ENCODE measurements at places on chromosomes 13 and 19. TPM values are rescaled to one million over a fixed set of nuclear protein-coding genes. Genes with fewer than 3 reads are reported as not detected.

Gene FAM216B
- total RNA-seq = not detected

Gene ZNF90
- 4.9 TPM for total RNA-seq

Gene SIGLEC8
- 8.6 TPM for total RNA-seq

Gene LTBP4
- total RNA-seq = 52.7 TPM

GRCh38 chr13:64202517-64202916 lies 2786.9 kb upstream of the PCDH20 start:
- DNase-seq = no peak
- H3K27ac ChIP-seq = no peak overlapping the region
- H3K36me3 ChIP-seq = no peaks in the 10 kb centered on the region
- no peaks in the 10 kb centered on the region for H3K4me1 ChIP-seq

Gene GGN
- 0.44 TPM for total RNA-seq

DNA sequence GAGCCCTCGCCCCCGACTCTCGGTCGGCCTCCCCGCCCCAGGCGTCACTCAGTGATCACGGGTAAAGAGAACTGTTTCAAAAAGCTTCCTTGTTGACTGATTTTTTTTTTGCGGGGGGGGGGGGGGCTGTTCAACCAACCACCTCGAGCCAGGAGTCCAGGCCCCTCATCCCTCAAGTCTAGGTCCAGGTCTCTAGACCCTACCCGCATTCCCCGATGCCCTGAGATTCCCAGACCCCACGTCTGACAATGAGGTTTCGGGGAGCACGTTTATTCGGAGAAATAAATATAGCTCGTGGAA lies 4.3 kb downstream of the HRC start:
- no peak for DNase-seq
- H3K4me3 ChIP-seq = peak overlapping the region; percentile 69
- peak overlapping the region; percentile 60 for H3K27ac ChIP-seq
- no peaks in the 10 kb centered on the region for H3K27me3 ChIP-seq
- H3K4me1 ChIP-seq = peaks cover 11% of the 10 kb centered on the region
- H3K36me3 ChIP-seq = no peaks in the 10 kb centered on the region

Gene C1QTNF9
- total RNA-seq = 0.64 TPM

Gene IGFL1
- total RNA-seq = not detected

DNA sequence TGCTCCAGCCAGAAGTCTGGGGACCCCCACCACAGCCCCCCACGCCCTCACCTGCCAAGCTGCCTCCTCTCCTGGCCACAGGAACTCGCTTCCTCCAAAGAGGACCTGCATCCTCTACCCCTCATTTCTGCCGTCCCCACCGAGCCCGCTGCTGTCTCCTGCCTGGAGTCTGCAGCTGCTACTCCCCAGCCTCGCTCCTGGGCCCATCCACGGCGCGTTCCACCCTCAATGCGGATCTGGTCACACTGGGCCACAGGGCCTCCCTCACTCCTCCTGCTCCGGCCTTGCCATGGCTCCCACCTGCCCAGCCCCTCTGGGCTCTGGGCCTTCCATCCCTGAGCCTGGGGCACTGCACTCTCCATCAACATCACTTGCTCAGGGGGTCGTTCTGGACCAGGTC lies 4.3 kb downstream of the BTBD2 start:
- no peaks in the 10 kb centered on the region for H3K27me3 ChIP-seq
- no peak overlapping the region for H3K27ac ChIP-seq
- no peaks in the 10 kb centered on the region for H3K36me3 ChIP-seq

- H3K4me3 ChIP-seq = peak overlapping the region; percentile 94
- no peaks in the 10 kb centered on the region for H3K36me3 ChIP-seq
- no peak for DNase-seq
- no peaks in the 10 kb centered on the region for H3K27me3 ChIP-seq
- peaks cover 8% of the 10 kb centered on the region for H3K4me1 ChIP-seq
Observed at GRCh38 chr19:29943615-29944014, 1.6 kb downstream of the URI1 start.

DNA sequence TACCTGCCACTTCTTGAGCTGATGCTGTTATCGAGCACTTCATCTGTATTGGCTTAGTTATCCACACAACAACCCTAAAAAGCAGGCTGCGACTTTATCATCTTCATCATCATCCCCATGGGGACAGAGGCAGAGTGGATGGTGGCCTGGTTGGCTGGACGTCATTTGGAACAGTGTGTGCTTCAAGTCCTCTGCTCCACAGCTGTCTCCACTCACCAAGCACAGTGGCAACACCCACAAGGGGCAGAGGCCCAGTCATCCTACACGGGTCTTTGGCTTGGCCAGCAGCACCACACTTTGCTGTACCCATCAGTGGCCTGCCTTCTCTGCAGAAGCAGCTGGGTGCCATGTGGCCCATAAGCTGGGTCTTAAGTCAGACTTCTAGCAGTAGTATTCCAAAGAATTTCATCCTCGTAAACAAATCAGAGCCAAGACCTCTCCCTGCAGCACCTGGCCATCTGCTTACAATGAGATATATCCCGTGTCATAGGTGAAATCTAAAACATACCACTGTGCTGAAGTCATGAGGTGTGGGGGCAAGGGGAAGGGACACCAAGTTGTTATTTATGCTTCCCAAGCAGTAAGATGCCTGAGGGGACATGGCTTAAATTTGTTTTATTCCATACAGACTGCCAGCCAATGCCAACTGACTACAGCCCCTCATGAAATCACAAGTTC lies 47.9 kb upstream of the EPHX3 start:
- peak overlapping the region; percentile 84 for H3K27ac ChIP-seq
- no peak for DNase-seq
- no peaks in the 10 kb centered on the region for H3K27me3 ChIP-seq
- H3K36me3 ChIP-seq = no peaks in the 10 kb centered on the region
- H3K4me3 ChIP-seq = no peak overlapping the region

GRCh38 chr13:99985886-99986527 lies 4.4 kb downstream of the ZIC2 start:
- H3K27ac ChIP-seq = no peak overlapping the region
- DNase-seq = no peak
- H3K4me3 ChIP-seq = no peak overlapping the region
- no peaks in the 10 kb centered on the region for H3K36me3 ChIP-seq
- H3K4me1 ChIP-seq = no peaks in the 10 kb centered on the region
- H3K27me3 ChIP-seq = peaks cover 98% of the 10 kb centered on the region

DNA sequence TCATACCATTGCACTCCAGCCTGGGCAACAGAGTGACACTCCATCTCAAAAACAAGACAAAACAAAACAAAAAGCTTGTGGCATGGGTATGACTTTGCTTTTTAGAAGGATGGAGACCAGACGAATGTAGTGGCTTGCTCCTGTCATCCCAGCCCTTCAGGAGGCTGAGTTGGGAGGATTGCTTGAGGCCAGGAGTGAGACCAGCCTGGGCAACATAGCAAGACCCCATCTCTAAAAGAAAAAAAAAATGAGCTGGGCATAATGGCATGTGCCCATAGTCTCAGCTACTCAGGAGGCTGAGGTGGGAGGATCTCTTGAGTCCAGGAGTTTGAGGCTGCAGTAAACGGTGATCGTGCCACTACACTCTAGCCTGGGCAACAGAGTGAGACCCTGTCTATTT lies 16.4 kb upstream of the SELENOW start:
- H3K36me3 ChIP-seq = peaks cover 7% of the 10 kb centered on the region
- no peak overlapping the region for H3K27ac ChIP-seq
- no peaks in the 10 kb centered on the region for H3K27me3 ChIP-seq
- no peaks in the 10 kb centered on the region for H3K4me1 ChIP-seq

- no peak overlapping the region for H3K4me3 ChIP-seq
- no peaks in the 10 kb centered on the region for H3K36me3 ChIP-seq
- no peak overlapping the region for H3K27ac ChIP-seq
- no peaks in the 10 kb centered on the region for H3K4me1 ChIP-seq
- no peak for DNase-seq
- no peaks in the 10 kb centered on the region for H3K27me3 ChIP-seq
Observed at GRCh38 chr13:106343836-106344235, 191.6 kb downstream of the EFNB2 start.

- DNase-seq = no peak
- H3K4me1 ChIP-seq = no peaks in the 10 kb centered on the region
- no peak overlapping the region for H3K4me3 ChIP-seq
- no peak overlapping the region for H3K27ac ChIP-seq
- no peaks in the 10 kb centered on the region for H3K36me3 ChIP-seq
Observed at GRCh38 chr19:17210296-17210695, 4.9 kb upstream of the USE1 start.

- H3K4me3 ChIP-seq = no peak overlapping the region
- no peaks in the 10 kb centered on the region for H3K27me3 ChIP-seq
- DNase-seq = no peak
- H3K4me1 ChIP-seq = no peaks in the 10 kb centered on the region
- H3K27ac ChIP-seq = no peak overlapping the region
Observed at GRCh38 chr19:5937550-5937949, 23.5 kb downstream of the CAPS start.

DNA sequence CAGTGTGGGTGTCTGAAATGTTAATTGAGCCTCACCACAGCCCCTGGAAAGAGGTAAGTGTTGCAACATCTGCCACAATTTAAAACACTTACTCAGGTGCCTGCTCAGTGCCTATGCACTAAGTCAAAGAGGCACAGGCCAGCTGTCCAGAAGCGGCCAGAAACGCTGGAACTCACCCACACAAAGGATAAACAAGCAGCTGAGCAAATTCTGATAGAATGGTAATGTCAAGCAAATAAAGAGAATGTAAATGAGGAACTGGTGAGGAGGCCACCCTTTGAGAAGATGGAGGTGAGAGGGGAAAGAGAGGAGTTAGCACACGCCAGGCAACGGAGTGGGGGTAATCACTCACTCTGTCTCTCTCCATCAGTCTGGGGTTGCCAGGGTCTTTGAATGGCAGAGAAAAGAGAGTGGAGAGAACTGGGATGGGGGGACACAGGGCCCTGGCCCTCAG lies 67.7 kb upstream of the SERP2 start:
- no peak overlapping the region for H3K4me3 ChIP-seq
- no peaks in the 10 kb centered on the region for H3K36me3 ChIP-seq
- peaks cover 22% of the 10 kb centered on the region for H3K4me1 ChIP-seq
- no peaks in the 10 kb centered on the region for H3K27me3 ChIP-seq
- DNase-seq = no peak
- H3K27ac ChIP-seq = peak overlapping the region; percentile 90

DNA sequence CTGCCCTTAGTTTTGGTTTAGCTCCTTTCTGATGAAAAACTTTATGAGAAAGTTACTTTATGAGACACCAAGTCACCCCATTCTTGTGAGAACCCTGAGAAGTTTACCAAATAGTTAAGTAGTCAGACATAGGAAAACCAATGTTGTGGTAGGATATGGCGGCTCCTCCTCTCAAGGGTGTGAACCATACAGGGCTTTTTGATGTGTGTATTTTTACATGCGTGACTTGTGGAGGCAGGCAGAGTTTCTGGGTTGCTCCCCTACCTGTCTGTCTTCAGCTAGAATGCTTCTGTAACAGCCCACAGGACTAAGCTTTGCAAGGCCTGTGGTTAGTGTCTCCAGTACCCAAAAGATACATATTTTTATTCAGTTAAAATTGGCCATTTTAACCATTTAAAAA lies 18.3 kb downstream of the UBAC2 start:
- no peak overlapping the region for H3K27ac ChIP-seq
- H3K4me3 ChIP-seq = no peak overlapping the region
- no peaks in the 10 kb centered on the region for H3K4me1 ChIP-seq
- H3K36me3 ChIP-seq = no peaks in the 10 kb centered on the region

- H3K4me1 ChIP-seq = no peaks in the 10 kb centered on the region
- H3K27ac ChIP-seq = no peak overlapping the region
- H3K27me3 ChIP-seq = no peaks in the 10 kb centered on the region
- H3K36me3 ChIP-seq = peaks cover 29% of the 10 kb centered on the region
- no peak overlapping the region for H3K4me3 ChIP-seq
- DNase-seq = no peak
Observed at GRCh38 chr19:2110822-2111221, 14.1 kb downstream of the IZUMO4 start.

Gene ZNF808
- total RNA-seq = 20.6 TPM

GRCh38 chr19:24065865-24066604 lies 21.0 kb upstream of the ZNF254 start:
- H3K27ac ChIP-seq = no peak overlapping the region
- no peaks in the 10 kb centered on the region for H3K27me3 ChIP-seq
- no peaks in the 10 kb centered on the region for H3K4me1 ChIP-seq
- no peak overlapping the region for H3K4me3 ChIP-seq
- DNase-seq = no peak

- H3K36me3 ChIP-seq = no peaks in the 10 kb centered on the region
- no peak overlapping the region for H3K4me3 ChIP-seq
- no peak overlapping the region for H3K27ac ChIP-seq
- H3K4me1 ChIP-seq = peaks cover 4% of the 10 kb centered on the region
- no peaks in the 10 kb centered on the region for H3K27me3 ChIP-seq
Observed at GRCh38 chr19:36060430-36060829, 5.7 kb downstream of the WDR62 start.

GRCh38 chr19:46935066-46935663 lies 74.4 kb downstream of the ARHGAP35 start:
- H3K27ac ChIP-seq = no peak overlapping the region
- DNase-seq = no peak
- no peaks in the 10 kb centered on the region for H3K4me1 ChIP-seq
- H3K36me3 ChIP-seq = no peaks in the 10 kb centered on the region
- H3K4me3 ChIP-seq = no peak overlapping the region

GRCh38 chr19:43518051-43518450 lies 8.9 kb downstream of the ETHE1 start:
- no peak overlapping the region for H3K4me3 ChIP-seq
- H3K36me3 ChIP-seq = no peaks in the 10 kb centered on the region
- no peaks in the 10 kb centered on the region for H3K4me1 ChIP-seq
- H3K27me3 ChIP-seq = no peaks in the 10 kb centered on the region
- H3K27ac ChIP-seq = no peak overlapping the region
- no peak for DNase-seq

Gene ZNF296
- total RNA-seq = 1.9 TPM

DNA sequence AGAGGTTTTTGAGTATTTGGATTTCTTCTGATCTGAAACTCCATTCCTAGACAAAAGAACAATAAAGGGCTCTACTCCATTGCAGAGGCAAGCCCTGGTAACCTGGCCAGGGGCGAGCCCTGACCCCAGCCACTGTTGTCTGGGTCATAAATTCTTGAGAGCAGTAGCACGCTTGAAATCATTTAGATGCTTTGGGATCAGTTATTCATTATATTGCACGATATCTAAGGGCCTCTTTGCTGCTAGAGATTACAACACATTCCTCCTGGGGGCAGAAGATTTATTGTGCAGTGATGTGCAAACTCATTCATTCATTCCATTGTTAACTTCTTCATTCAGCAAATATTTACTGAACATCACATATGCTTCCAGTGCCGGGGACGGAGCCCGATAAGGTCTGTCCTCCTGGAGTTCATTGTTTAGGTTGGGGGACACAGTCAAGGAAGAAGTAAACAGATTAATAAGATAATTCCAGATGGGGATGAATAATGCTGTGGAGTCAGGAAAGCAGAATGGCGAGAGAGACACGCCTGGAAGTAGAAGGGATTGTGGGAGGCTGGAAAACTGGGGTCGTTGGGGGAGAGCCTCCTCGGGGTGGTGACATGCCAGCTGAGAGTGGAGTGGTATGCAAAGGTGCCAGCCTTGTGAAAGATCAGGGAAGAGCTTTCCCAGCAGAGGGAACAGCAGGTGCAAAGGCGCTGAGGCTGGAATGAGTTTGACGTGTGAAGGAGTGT lies 34.9 kb downstream of the SIPA1L3 start:
- H3K27me3 ChIP-seq = no peaks in the 10 kb centered on the region
- H3K4me1 ChIP-seq = no peaks in the 10 kb centered on the region
- DNase-seq = no peak
- H3K27ac ChIP-seq = peak overlapping the region; percentile 36
- H3K36me3 ChIP-seq = no peaks in the 10 kb centered on the region

GRCh38 chr19:10467104-10467706 lies 36.0 kb downstream of the KEAP1 start:
- no peak overlapping the region for H3K27ac ChIP-seq
- H3K4me3 ChIP-seq = no peak overlapping the region
- no peaks in the 10 kb centered on the region for H3K4me1 ChIP-seq

- no peaks in the 10 kb centered on the region for H3K27me3 ChIP-seq
- H3K36me3 ChIP-seq = no peaks in the 10 kb centered on the region
- no peak for DNase-seq
- no peak overlapping the region for H3K4me3 ChIP-seq
- H3K27ac ChIP-seq = no peak overlapping the region
Observed at GRCh38 chr19:51251468-51251820, 564 bp downstream of the SIGLECL1 start.

Data from breast epithelium (tissue), 4 donors.